ENCODE measurements at places on chromosomes 16 and 17.

DNA sequence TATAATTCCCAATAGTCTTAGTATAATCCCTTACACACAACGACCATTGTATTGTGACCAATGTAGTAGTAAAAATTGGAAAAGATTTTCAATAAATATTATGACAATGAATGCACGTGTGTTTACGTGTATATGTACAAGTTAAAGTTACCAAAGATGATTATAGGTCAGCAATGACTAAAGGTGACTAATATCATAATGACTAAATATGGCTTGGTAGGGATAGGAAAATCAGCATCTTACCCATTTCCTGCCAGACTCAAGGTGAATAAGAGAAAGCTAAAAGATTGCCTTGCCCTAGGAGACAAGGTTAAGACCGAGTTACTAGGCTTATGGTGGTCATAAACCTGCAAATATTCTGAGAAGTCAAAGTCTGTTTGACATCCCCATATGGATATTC lies 34.4 kb downstream of the CPD start:
- no peak for DNase-seq

GRCh38 chr17:73338050-73338521 lies 26.3 kb upstream of the CDC42EP4 start:
- no peak for DNase-seq

DNA sequence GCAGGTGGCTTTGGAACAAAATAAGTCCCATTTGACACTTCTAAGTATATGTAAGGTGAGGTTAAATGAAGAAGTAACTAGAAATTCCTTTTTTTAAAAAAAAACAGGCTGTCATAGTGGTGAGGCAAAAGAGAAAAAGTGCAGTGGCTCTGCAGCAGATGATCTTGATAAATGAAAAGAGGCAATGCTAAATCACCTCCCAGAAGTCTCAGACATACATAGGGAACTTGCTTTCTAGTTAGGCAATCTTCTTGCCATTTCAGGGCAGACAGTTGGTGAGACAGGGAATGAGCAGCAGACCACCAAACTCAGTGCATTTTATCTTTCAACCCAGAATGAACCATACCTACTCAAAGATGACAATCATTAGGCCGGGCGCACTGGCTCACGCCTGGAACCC lies 90.8 kb downstream of the MYO1D start:
- no peak for DNase-seq

DNA sequence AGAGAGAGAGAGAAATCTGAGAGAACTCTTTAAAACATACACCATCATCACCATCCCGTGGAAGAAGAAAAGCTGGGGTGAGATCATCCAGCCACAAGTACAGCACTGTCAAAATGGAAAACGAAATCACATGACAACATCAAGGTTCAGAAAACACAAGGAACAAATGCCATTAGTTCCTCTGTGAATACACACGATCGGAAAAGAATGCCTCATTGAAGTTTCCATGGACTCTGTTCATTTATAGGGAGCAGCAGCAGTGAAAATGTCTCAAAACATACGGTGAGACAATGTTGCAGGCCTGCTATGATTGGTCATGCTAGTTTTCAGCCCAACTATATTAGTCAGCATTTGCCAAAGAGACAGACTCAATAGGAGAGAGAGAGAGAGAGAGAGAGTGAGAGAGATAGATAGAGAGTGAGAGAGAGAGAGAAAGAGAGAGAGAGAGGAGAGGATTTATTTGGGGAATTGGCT lies 4.4 kb downstream of the CFAP97D1 start:
- no peak for DNase-seq

GRCh38 chr16:70788668-70789594 lies 12.0 kb downstream of the VAC14 start:
- DNase-seq: no peak

GRCh38 chr17:74842599-74843351 lies 16.9 kb downstream of the GRIN2C start:
- DNase-seq: peak; percentile 53

DNA sequence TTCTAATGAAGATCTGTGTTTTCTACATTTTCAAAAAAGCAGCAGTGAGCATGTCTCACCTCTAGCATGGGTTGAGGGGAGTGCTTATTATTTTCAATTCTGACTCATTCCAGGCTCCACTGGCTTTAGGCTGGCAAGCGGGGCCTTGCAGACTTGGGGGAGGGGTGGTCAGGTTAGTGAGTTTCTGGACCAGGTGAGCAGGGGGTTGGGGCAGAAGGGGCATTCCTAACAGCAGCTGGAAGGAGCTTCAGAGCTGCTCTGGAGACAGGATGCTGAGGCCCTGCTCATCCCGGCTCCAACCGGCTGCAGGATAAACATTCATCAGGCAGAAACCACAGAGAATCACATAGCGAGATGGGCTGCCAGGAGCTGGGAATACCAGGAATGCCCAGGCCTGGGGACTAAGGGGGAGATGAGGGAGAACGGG lies 10.5 kb upstream of the KRT19 start:
- no peak for DNase-seq

DNA sequence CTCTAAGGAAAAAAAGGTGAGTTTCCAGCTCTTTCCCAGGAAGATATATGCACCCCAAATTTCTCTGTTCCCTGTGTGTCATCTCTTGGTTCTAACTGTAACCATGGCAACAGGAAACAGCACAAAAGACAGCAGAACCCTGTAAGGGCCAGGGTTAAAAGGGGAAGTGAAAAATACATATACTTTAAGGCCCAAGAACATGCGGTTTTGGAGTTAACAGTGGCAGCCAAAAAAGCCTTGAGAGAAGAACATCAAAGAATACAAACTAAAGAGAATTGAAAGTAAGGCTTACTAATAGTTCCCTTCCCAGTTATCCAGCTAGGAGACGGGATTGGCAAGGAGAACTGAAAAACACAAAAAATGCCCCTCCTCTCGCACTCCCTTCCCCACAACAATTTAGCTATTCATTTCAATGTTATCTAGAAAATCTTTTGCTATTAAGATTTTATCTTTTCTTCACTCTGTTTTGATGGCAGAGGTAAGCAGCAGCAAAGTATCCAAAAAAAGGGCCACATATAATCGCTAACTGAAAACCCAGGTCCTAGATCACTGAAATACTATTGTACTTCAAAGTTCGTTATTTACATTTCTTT lies 1.5 kb downstream of the SPOP start:
- no peak for DNase-seq

DNA sequence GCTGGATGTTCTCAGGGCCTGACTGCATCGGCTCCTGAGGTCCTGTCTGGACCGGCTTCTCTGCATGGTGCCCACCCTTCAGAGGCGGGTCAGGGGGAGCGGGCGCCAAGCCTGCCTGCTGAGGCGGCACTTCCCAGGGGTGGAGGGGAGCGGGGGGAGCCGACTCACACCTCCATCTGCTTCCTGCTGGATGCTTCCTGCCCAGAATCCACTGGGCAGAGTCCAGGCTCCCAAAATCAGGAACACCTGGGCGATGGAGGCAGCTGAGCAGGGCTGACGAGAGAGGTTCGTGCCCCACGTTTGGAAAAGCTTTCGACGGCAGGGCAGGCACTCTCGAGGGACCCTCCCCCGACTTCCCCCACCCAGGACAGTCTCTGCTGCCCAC lies 42.2 kb downstream of the TIMM22 start:
- DNase-seq: no peak

GRCh38 chr16:47461598-47462266 lies 601 bp downstream of the PHKB start:
- no peak for DNase-seq

- DNase-seq: no peak
Measured at GRCh38 chr17:67238991-67239390, 6.0 kb downstream of the HELZ start.

DNA sequence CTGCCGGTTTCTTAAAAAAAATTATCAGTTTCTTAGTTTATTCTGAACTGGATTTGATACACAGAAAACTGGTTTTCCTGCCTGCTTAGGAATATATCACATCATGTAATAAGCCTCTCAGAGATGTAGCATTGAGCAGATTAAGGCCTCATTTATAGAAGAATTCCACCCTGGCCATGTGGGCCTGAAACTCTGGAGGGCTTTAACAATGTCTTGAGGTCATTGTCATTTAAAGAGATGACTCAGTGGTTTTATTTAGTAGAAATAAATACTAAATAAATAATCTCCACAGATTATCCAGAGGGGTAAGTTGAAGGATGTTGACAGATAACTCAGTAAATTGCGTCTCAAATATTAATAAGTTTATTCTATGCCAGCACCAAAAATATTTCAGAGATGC lies 56.9 kb downstream of the PRKCA start:
- no peak for DNase-seq

GRCh38 chr16:14249291-14250032 lies 178.3 kb downstream of the MRTFB start:
- DNase-seq: peak; percentile 57

DNA sequence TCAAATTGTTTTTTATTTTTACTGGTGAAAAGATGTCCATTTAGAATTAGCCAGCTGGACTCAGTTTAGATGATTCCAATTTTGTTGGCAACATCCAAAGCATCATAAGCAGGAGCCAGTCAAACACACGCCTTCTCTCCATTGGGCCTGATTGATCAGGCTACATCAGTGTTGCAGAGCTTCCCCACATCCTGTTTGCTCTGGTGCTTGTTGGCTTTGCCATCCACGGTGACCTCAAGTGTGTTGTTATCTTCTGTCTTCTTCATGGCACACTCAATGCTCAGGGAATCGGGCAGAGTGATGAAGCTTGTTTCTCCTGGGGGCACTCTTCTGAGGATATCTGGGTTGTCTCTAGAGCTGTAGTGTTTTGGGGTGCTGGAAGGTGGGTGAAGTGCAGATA lies 6.3 kb upstream of the NETO2 start:
- no peak for DNase-seq
